ENCODE measurements at places on chromosomes 3 and 15. TPM values are rescaled to one million over a fixed set of nuclear protein-coding genes. Genes with fewer than 3 reads are reported as not detected.
A peak's percentile ranks its signal among the peaks of the same experiment; 100 is the strongest.

- no peaks in the 10 kb centered on the region for H3K27me3 ChIP-seq
- no peaks in the 10 kb centered on the region for H3K36me3 ChIP-seq
- no peaks in the 10 kb centered on the region for H3K4me1 ChIP-seq
- H3K27ac ChIP-seq: peak overlapping the region; percentile 93
- no peak for DNase-seq
Measured at GRCh38 chr3:159766563-159767185, 222.0 kb upstream of the IL12A start.

DNA sequence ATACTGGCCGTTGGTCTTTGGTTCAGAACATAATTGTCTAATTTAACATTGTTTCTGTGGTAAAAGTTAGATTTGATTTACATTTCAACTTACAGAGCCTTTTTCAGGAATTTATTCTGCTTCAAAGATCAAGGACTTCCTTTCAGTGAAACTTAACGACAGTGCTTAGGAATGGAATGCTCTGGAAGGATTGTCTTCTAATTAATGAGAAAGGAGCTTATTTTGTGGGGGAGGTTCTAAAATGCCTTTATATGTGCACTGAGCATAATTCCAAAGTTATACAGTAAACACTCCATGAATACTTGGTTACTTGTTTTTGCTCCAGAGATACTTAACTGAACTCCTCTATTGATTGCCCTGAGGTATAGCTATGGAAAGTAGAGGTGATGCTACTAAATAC, 75.7 kb downstream of the CACNA1D start:
- H3K27me3 ChIP-seq: no peaks in the 10 kb centered on the region
- DNase-seq: no peak

- H3K4me1 ChIP-seq: no peaks in the 10 kb centered on the region
- no peak for DNase-seq
- no peaks in the 10 kb centered on the region for H3K36me3 ChIP-seq
Measured at GRCh38 chr3:23548706-23549105, 257.0 kb upstream of the UBE2E1 start.

DNA sequence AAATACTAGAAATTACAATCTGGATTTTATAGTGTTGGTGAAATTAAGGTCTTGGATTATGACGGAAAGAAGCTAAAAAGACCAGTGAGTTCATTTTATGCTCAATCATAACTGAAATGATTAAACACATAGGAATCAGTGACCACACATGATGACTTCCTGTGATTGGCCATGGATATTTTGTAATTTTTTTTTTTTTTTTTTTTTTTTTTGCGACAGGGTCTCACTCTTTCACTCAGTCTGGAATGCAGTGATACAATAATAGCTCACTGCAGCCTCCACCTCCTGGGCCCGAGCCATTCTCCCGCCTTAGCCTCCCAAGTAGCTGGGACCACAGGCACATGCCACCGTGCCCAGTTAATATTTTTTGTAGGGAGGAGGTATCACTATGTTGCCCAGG, 47.4 kb downstream of the PAQR5 start:
- H3K27ac ChIP-seq: no peak overlapping the region
- no peak overlapping the region for H3K4me3 ChIP-seq
- no peaks in the 10 kb centered on the region for H3K4me1 ChIP-seq
- no peak for DNase-seq
- H3K36me3 ChIP-seq: no peaks in the 10 kb centered on the region

GRCh38 chr3:88167704-88168103, 17.9 kb downstream of the C3orf38 start:
- H3K4me1 ChIP-seq: no peaks in the 10 kb centered on the region
- H3K4me3 ChIP-seq: no peak overlapping the region

DNA sequence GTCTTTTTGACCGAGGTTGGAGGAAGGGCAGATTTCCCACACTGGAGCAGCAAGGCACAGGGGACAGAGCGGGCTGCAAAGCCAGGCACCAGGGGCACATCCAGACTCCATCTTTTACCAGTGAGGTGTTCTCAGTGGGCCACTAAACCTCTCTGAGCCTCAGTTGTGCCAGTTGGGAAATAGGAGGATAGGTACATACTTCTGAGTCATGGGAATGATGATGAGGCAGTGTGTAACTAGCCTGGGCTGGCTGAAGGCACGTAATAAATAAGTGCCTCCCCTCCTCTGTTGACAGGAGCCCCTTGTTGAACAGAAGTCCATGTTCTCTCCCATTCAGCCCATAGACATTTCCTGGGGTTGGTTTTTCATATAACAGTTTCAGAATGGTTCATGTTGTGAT, 48.7 kb downstream of the GPD1L start:
- no peak overlapping the region for H3K27ac ChIP-seq
- no peaks in the 10 kb centered on the region for H3K36me3 ChIP-seq
- no peaks in the 10 kb centered on the region for H3K27me3 ChIP-seq
- DNase-seq: no peak

DNA sequence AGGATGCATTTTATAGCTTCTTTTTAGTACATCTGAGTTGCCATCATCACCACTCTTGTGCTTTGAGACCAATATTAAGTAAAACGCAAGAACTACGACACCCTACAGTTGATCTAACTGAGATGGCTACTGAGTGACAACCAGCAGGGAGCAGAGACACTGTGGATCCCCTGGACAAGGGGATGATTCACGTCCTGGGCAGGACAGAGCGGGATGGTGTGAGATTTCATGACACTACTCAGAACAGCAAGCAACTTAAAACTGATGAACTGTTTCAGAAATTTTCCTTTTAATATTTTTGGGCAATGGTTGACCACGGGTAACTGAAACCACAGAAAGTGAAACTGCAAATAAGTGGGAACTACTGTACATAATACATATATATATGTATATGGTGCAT, 299.2 kb downstream of the ADAMTS17 start:
- H3K36me3 ChIP-seq: no peaks in the 10 kb centered on the region
- H3K27me3 ChIP-seq: no peaks in the 10 kb centered on the region
- H3K27ac ChIP-seq: no peak overlapping the region
- DNase-seq: no peak
- H3K4me1 ChIP-seq: peaks cover 8% of the 10 kb centered on the region
- no peak overlapping the region for H3K4me3 ChIP-seq

GRCh38 chr3:98887684-98888083, 13.8 kb downstream of the DCBLD2 start:
- H3K27ac ChIP-seq: no peak overlapping the region
- H3K36me3 ChIP-seq: no peaks in the 10 kb centered on the region
- no peaks in the 10 kb centered on the region for H3K27me3 ChIP-seq

DNA sequence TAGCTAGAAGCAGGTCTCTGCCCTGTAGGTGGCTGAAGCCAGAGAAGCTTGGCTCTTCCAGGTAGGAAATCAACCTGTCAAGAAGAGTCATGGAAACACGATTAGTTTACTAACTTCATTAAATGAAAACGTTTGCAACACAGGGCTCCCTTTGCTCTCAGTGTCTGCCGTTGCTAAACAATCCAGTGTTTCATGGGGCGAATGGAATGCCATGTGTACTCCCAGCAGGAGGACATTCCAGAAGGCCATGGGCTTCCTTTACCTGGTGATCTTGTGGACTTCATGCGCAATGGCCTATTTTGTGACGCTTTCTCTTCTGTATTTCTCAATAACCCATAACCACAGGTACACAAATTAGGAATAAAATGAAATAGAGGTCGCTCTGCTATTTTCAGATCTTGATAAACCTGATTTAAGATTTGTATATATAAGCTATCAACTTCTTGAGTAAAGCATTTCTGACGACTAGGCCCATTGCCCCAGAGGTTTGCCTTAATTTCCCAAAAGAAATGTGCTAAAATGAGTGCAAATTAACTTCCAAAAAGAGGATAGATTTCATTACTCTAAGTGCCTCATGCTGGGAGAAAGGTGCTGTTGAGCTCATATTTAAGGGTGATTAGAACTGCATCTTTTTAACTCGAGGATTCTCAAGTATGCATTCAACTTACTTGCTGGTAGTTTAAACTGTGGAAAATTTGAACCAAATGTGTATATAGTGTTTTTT, 171.0 kb downstream of the EPHA3 start:
- H3K27ac ChIP-seq: no peak overlapping the region
- no peak overlapping the region for H3K4me3 ChIP-seq
- H3K27me3 ChIP-seq: no peaks in the 10 kb centered on the region
- H3K4me1 ChIP-seq: no peaks in the 10 kb centered on the region
- no peak for DNase-seq
- no peaks in the 10 kb centered on the region for H3K36me3 ChIP-seq

GRCh38 chr3:151539599-151539998, 78.7 kb upstream of the IGSF10 start:
- DNase-seq: no peak
- no peaks in the 10 kb centered on the region for H3K36me3 ChIP-seq
- no peak overlapping the region for H3K4me3 ChIP-seq
- peak overlapping the region; percentile 77 for H3K27ac ChIP-seq
- no peaks in the 10 kb centered on the region for H3K4me1 ChIP-seq
- no peaks in the 10 kb centered on the region for H3K27me3 ChIP-seq

- H3K4me3 ChIP-seq: no peak overlapping the region
- no peaks in the 10 kb centered on the region for H3K27me3 ChIP-seq
- no peak overlapping the region for H3K27ac ChIP-seq
Measured at GRCh38 chr15:48915861-48916260, 37.9 kb downstream of the EID1 start.

DNA sequence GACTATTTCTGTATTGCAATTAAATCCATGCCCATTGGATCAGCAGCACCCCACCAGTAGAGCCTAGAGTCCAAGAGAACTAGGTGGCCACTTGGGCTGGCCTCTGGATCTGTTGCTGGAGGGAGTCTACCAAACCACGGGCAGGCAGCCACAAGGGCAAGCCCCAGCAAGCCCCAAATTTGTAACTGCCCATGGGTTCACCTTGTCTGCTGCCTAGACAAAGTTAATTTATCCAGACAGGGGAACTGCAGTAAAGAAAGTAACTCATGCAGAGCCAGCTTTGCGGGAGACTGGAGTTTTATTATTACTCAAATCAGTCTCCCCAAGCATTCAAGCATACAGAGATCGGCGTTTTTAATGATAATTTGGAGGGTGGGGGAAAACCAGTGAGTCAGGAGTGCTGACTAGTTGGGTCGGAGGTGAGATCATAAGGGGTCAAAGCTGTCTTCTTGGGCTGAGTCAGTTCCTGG, 74.0 kb upstream of the TERB2 start:
- H3K36me3 ChIP-seq: no peaks in the 10 kb centered on the region
- peak overlapping the region; percentile 32 for H3K27ac ChIP-seq
- no peaks in the 10 kb centered on the region for H3K4me1 ChIP-seq

- DNase-seq: no peak
- H3K27ac ChIP-seq: no peak overlapping the region
Measured at GRCh38 chr15:92305343-92305742, 88.3 kb upstream of the ST8SIA2 start.

DNA sequence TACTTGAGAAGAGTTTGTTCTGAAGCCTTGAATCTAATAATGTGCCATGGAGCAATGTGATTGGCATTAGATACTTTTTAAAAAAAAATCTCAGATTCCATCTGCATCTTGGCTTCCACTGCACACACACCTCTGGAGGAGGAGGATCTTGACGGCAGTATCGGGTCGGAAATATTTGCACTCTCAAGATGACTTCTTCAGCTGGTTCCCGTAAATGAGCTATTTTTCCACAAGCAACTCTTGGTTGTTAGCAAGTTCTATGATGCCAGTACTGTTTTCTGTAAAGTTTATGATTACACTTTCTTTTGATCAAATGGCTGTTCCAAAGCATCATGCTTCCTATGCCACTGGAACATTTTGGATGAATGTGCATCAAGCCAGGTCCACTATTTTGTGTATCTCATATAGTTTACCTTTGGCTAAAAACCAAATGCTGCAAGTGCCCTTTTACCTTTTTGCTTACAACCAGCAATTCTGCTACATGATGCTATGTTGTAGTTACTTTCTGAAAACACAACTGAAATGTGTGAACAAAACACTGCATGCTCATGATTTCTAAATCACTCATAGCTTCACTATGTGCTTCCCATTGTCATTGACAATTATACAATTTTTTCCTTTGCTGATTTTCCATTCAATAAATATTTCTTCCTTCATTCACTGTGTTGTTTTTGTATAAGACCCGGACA, 43.8 kb downstream of the CCR3 start:
- no peaks in the 10 kb centered on the region for H3K27me3 ChIP-seq
- no peak overlapping the region for H3K4me3 ChIP-seq
- no peak overlapping the region for H3K27ac ChIP-seq
- H3K4me1 ChIP-seq: no peaks in the 10 kb centered on the region
- no peaks in the 10 kb centered on the region for H3K36me3 ChIP-seq

GRCh38 chr3:18027161-18027939, 284.9 kb upstream of the TBC1D5 start:
- no peak for DNase-seq
- H3K27me3 ChIP-seq: no peaks in the 10 kb centered on the region
- H3K4me3 ChIP-seq: no peak overlapping the region
- no peaks in the 10 kb centered on the region for H3K4me1 ChIP-seq
- H3K36me3 ChIP-seq: no peaks in the 10 kb centered on the region

- H3K4me1 ChIP-seq: no peaks in the 10 kb centered on the region
- no peak for DNase-seq
- H3K27me3 ChIP-seq: no peaks in the 10 kb centered on the region
- peak overlapping the region; percentile 95 for H3K27ac ChIP-seq
Measured at GRCh38 chr15:57708047-57708446, 1.5 kb downstream of the POLR2M start.

DNA sequence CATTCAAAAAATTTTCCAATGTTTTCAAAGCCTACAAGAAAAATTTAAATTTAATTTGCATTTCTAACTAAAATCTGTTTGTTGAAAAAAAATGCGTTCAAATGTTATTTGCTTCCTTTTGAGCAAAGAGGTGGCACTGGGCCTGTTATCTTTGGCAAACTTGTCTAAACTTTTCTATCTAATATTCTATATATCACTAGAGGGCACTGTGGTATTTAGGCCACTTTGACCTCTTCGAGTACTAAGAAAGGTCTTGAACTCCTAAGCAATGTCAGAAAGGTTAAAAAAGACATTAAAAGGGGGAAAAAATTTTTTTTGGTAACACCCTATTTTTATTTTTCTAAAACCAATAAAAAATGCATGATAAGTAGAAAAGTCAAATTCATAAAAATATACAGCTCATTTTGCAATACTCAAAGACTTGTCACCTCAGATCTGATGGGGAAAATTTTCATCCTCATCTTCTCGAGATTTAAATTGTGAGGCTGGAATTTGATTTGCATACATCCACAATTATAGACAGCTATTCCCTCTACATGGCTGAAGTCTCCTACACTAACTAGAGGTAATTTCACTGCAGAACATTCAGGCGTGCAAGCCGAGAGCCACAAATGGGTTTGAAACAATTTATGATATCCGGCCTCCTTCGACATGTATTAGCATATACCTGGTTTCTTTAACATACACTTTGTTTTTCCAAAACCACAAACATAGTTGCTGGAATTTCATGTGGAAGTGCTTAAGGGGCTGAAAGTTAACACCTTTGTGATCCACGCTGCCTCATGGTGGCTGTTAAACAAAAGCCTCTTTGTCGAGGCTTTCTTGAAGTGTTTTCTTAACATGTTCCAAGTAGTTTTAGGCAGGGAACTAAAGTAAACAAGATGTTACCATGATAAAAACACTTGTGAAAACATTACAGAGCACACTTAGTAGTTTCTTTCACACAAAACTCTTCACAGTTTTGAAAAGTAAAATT, 576.4 kb downstream of the FOXP1 start:
- no peak overlapping the region for H3K4me3 ChIP-seq
- no peaks in the 10 kb centered on the region for H3K36me3 ChIP-seq
- H3K4me1 ChIP-seq: no peaks in the 10 kb centered on the region
- DNase-seq: no peak
- no peaks in the 10 kb centered on the region for H3K27me3 ChIP-seq

TMA7 gene
- total RNA-seq: 333 TPM

CCDC9B gene
- 14.1 TPM for total RNA-seq

TRH gene
- total RNA-seq: not detected

NEK11 gene
- 7.4 TPM for total RNA-seq

ZFAND6 gene
- total RNA-seq: 159 TPM

USP13 gene
- 17.3 TPM for total RNA-seq
